ENCODE measurements at places on chromosomes 16 and 17.

DNA sequence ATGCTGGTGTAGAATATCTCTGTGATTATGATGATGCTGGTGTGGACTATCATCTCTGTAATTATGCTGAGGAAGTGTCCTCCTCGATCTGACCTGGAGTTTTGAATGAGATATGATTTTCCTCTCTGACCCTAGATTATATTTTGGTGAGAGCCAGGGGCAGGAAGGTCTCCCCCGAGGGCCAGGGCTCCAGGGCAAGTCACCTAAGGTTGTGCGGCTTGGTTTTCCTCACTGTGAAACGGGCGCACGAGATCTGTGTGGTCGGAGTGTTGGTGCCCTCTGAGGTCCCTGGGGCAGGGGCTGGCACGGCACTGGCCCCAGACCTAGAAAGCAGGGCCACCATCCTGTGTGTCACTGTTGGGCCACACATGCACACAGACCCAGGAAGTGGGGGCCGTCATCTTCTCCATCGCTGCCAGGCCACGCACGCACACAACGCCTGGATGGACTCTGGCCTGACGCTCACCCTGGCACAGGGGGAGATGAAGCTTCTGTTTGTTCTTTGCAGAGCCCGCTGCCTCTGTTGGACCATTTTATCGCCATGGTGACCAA is 67.7 kb upstream of the ZNF469 start:
- DNase-seq = no peak

- DNase-seq = no peak
Measured at GRCh38 chr17:37430051-37430627, 23.5 kb downstream of the TADA2A start.

- peak; percentile 37 for DNase-seq
Measured at GRCh38 chr16:48613061-48613957, 3.3 kb upstream of the N4BP1 start.

- DNase-seq = no peak
Measured at GRCh38 chr16:27444015-27444414, 42.0 kb downstream of the IL21R start.

- no peak for DNase-seq
Measured at GRCh38 chr16:53257001-53257400, 177.3 kb upstream of the RBL2 start.

- DNase-seq = peak; percentile 75
Measured at GRCh38 chr17:31558748-31559583, 167.5 kb downstream of the RAB11FIP4 start.

GRCh38 chr17:78104540-78104941 is 24.0 kb downstream of the TMC6 start:
- DNase-seq = no peak

DNA sequence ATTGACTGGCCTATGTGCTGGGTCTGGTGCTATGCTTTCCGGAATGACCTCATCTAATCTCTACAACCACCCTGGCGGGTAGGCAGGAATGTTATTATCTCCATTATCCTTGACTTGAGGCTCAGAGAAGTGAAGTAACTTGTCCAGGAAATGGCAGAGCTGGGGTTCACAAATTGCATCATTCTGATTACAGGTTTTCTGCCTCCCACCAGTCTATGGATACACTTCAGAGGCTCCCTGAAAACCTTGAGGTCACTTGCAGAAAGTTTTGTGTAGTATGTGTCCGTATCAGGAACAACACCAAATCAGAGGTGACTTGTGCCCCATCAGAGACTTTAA is 19.1 kb downstream of the NOD2 start:
- DNase-seq = no peak

DNA sequence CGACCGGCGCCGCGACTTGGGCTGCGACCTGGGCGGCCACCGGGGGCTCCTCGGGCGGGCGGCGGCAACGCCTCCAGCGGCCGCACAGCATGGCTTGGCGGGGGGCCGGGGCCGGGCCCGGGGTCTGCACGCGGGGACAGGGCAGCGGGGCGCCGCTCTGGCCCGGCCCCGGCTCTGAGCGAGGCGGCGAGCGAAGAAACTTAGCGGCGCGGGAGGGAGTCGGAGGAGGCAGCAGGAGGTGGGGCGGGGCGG is at the start of gene PLCD3:
PLCD3 (minus strand) TSS at position 196 of the 252 bp plus-strand sequence; CDS start at position 91, 105 bp downstream.
- no peak for DNase-seq

GRCh38 chr17:5980941-5981340 is 89.2 kb upstream of the WSCD1 start:
- DNase-seq = no peak

DNA sequence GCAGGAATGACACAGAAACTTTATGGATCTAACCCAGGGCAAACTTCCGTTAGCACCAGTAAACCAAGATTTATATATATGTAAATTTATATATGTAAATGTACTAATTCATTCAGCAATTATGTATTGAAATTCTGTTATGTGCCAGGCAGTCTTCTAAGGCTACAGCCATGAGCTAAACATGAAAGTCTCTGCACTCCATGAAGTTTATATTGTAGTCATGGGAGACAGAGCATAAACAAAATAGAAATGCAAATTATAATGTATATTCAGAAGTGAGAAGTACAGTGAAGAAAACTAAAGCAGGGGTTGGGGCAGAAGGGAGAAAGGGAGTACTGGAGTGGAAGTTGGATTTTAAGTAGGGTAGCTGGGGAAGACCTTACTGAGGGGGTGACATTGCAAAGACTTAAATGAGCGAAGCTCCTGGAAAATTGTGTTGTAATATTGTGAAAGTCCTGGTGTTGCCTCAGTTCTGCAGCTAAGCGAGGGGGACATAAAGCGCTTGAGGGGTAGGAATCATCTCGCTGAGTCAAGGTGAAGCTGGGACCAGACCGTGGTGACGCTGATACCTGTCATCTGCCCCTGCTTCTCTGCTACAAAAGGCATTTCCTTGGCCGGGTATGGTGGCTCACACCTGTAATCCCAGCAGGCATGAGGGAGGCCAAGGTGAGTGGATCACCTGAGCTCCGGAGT is 64.8 kb downstream of the YPEL2 start:
- no peak for DNase-seq

DNA sequence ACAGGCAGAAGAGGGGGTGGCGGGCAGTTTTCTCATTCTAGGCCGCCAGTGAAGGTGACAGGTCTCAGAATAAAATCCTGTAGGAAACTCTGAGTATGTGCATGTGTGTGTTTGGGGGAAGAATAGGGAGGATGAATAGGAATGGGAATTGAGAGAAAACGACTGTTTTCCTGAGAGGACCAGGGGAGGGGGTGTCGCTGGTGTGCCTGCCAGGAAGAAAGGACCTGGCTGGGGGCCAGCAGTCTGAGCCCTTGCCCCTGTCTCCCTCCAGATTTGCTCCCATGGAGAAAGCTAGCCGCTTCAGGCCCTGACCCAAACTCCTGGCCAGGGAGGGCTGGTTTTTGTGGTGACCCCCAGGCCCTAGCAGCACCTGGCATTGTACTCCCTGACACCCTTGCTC is 14.4 kb downstream of the C17orf50 start:
- DNase-seq = no peak

GRCh38 chr16:55888546-55888945 is 13.4 kb upstream of the CES5A start:
- DNase-seq = no peak
